GM12891 (cell line): ENCODE measurements at places on chromosomes 2 and 18.

GRCh38 chr2:108399479-108399878, 21.7 kb downstream of the SULT1C4 start:
- no peak for DNase-seq

DNA sequence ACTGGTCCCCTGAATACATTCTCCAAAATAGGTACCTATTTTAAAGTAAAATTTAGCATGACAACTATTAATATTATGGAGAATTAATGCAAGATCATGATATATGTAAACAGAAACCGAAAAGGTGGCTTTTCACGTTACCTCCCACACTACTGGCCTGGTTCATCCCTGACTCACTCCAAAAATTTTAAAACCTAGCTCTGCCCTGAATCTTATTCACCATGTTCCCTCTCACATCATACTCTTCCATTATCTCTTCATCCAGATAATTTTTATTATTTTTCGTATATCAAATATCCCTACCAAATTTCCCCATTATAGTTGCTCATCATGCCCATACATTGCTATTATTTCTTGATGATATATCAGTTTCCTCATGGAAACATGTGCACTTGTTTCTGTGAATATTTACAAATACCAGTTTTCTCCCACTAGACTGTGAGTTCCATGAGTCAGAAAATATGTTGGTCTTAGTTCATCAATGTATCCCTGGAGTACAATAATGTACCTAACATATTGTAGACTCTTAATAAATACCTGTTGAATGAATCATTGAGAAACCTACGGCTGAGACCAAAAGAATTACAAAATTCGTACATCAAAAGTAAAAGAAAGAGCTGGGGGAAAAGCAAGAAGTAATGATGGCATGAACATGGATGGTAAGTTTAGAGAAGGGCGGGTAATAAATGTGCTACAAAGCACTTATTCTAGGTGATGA, 360.1 kb upstream of the CHAC2 start:
- DNase-seq = no peak

DNA sequence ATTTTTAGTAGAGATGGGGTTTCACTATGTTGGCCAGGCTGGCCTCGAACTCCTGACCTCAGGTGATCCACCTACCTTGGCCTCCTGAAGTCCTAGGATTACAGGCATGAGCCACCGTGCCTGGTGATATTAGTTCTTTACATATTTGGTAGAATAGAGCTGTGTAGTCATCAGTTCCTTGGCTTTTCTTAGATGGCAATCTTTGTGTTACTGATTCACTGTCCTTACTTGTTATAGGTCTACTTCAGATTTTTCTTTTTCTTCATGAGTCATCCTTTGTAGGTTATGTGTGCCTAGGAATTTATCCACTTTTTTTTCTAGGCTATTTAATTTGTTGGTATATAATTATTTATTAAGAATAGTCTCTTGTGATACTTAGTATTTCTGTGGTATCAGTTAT, 30.3 kb upstream of the ZSWIM2 start:
- DNase-seq = no peak

- DNase-seq = no peak
Observed at GRCh38 chr2:121562269-121563176, 31.8 kb downstream of the RNU4ATAC start.

- no peak for DNase-seq
Observed at GRCh38 chr18:14100503-14101286, 31.5 kb downstream of the ZNF519 start.

DNA sequence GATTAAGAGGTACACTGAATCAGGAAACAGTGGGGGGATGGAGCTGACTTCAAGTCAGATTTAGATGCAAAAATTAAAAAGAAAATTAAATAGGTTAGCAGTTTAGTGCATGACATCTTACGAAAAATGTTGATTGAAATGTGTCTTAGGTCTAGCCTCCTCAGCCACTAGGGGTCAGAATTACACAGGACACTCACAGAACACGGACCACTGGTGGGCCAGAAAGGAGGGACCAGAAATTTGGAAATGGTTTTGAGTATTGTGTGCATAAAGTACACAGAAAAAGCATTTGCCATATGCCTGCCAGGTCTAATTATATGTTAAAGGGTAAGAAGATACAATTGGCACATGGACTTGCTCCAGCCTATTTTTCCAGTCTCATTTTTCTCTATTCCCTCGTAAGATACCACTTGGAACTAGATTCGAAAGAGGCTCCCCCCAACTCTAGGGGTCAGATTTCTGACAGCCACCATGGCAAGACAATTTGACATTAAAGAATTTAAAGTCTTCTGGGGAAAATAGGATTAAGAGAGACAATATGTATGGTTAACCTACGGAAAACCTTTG, 550.2 kb upstream of the SETBP1 start:
- DNase-seq = peak; percentile 36

DNA sequence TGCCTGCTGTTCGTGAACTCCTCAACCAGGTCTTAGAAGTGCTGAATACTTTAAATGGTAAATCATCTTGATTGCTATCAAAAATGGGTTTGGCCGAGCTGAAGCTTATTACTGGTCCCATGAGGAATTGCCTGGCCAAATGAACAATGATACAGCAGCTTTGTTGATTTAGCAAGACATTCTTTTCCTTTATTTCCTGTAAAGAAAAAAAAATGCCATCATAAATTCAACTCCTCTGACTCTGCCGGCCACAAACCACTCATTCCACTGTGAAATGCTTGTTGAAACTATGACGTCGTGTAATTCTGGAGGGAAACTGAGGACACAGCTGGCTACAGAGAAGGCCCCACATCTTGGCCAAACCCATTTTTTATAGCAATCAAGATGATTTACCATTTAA, 74.2 kb upstream of the ID2 start:
- DNase-seq = no peak

DNA sequence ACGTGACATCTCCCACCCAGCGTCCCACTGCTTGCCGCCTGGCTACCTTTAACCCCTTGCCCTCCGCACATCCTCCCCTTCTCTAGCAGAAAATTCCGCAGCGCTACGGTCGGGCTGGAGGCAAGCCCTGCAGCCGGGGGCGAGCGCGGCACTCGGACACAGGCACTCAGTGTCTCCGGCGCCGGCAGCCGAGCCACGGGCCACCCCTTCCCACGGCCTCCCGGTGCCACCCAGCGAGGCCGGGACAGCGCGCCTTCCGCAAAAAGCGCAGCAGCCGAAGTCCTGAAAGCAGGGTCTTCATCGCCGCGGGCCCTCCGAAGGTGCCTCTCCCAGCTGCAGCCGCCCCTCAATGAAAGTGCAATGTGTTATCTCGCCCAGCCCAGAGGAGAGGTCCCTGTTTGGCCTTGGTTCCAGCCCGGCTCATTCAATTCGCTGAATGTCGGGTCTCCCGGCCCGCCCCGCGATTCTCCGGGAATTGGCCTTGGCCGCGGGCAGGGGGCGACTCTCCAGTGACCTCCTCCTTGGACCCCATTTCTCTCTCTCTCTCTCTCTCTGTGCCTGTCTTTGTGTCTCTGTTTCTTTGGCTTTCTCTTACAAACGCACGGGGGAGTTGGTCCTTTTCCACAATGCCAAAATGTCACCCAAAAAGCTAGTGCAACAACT, 1.1 kb downstream of the DLGAP1 start:
- DNase-seq = no peak
